Thoracic aorta endothelial cell (primary cell): ENCODE measurements at places on chromosomes 3 and 15. TPM values are rescaled to one million over a fixed set of nuclear protein-coding genes. Genes with fewer than 3 reads are reported as not detected.

TRIM42 gene
- total RNA-seq: not detected in 2 replicates

LYZL4 gene
- not detected in 2 replicates for total RNA-seq

C2CD4B gene
- total RNA-seq: 8.2 and 21.7 TPM in 2 replicates

SLC22A13 gene
- total RNA-seq: 0.22 and 0.27 TPM in 2 replicates

SCN11A gene
- total RNA-seq: 0.14 and 0.27 TPM in 2 replicates

MME gene
- total RNA-seq: 16.6 and 25.8 TPM in 2 replicates

PDHB gene
- total RNA-seq: 72.2 and 73.8 TPM in 2 replicates

SLC9C1 gene
- total RNA-seq: 0.57 TPM in 1 of 2 replicates, not detected in the other

UACA gene
- 122 and 136 TPM in 2 replicates for total RNA-seq

AMOTL2 gene
- total RNA-seq: 104 and 116 TPM in 2 replicates

BFSP2 gene
- total RNA-seq: not detected in 2 replicates

PIAS1 gene
- 34.6 and 42.2 TPM in 2 replicates for total RNA-seq

LXN gene
- total RNA-seq: 99.8 and 102 TPM in 2 replicates

SV2B gene
- not detected in 2 replicates for total RNA-seq

EXD1 gene
- total RNA-seq: not detected in 2 replicates

SI gene
- total RNA-seq: not detected in 2 replicates

P3H2 gene
- 0.79 and 2.7 TPM in 2 replicates for total RNA-seq

CALML4 gene
- 4.2 and 4.9 TPM in 2 replicates for total RNA-seq

UBE2E1 gene
- total RNA-seq: 127 and 174 TPM in 2 replicates

PP2D1 gene
- not detected in 2 replicates for total RNA-seq

FAM3D gene
- 0.27 and 0.57 TPM in 2 replicates for total RNA-seq

MAPKAPK3 gene
- total RNA-seq: 18.9 and 31.8 TPM in 2 replicates

PCLAF gene
- total RNA-seq: 58.8 and 93.0 TPM in 2 replicates

MAP6D1 gene
- total RNA-seq: 1.9 and 2.4 TPM in 2 replicates

SH2D7 gene
- under 0.01 TPM in 1 of 2 replicates, not detected in the other for total RNA-seq

ZNF662 gene
- 1.1 and 2.4 TPM in 2 replicates for total RNA-seq

RASGRF1 gene
- total RNA-seq: not detected in 2 replicates

GP9 gene
- not detected in 2 replicates for total RNA-seq

HAPLN3 gene
- 9.3 and 12.6 TPM in 2 replicates for total RNA-seq

PLIN1 gene
- total RNA-seq: under 0.01 TPM in 1 of 2 replicates, not detected in the other

AVEN gene
- 25.4 and 26.8 TPM in 2 replicates for total RNA-seq

DNAH12 gene
- under 0.01 and 0.14 TPM in 2 replicates for total RNA-seq

SYNM gene
- 5.7 and 7.9 TPM in 2 replicates for total RNA-seq

DLEC1 gene
- 0.14 TPM in 1 of 2 replicates, not detected in the other for total RNA-seq

TMEM40 gene
- not detected in 2 replicates for total RNA-seq

FMN1 gene
- under 0.01 TPM in 2 replicates for total RNA-seq

RASGRP1 gene
- total RNA-seq: 0.07 and 0.13 TPM in 2 replicates

MKRN2OS gene
- not detected in 2 replicates for total RNA-seq

UBR1 gene
- 48.0 and 56.9 TPM in 2 replicates for total RNA-seq

GOLGA6D gene
- under 0.01 TPM in 1 of 2 replicates, not detected in the other for total RNA-seq

AHSG gene
- not detected in 2 replicates for total RNA-seq

SPCS1 gene
- total RNA-seq: 90.3 and 99.0 TPM in 2 replicates
